ENCODE measurements at places on chromosomes 6 and 20.

- no peak for DNase-seq
Observed at GRCh38 chr20:50267041-50267865, 76.6 kb downstream of the CEBPB start.

DNA sequence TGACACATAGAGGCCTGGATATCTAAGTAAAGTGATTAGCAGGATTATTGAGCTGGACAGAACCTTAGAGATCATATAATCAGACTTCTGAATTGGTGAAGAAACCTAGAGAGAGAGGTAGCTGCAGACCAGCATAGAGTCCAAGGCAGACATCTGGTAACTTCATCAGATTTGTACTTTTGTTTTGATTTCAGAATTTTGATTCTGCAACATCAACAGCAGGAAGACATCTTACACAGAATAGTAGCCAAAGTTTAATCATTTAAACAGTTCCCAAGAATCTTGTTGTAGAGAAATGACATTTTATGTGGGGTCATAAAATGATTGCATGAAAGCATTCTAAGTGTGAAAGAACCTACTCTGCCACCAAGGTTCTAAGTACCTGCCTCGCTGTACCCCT is 39.4 kb downstream of the RPRD1B start:
- DNase-seq = no peak

GRCh38 chr20:46357030-46357514 is 48.8 kb upstream of the CDH22 start:
- DNase-seq = no peak

- DNase-seq = no peak
Observed at GRCh38 chr20:60249436-60249835, 291.2 kb downstream of the CDH26 start.

- DNase-seq = no peak
Observed at GRCh38 chr6:10886691-10887502, at the start of gene SYCP2L. TSS of gene SYCP2L (plus strand) at chr6:10887052. CDS start at chr6:10887127, 75 bp downstream.

GRCh38 chr6:56244089-56244488 is 3.3 kb downstream of the COL21A1 start:
- DNase-seq = no peak

GRCh38 chr6:148967011-148967520 is 220.2 kb downstream of the UST start:
- DNase-seq = no peak

DNA sequence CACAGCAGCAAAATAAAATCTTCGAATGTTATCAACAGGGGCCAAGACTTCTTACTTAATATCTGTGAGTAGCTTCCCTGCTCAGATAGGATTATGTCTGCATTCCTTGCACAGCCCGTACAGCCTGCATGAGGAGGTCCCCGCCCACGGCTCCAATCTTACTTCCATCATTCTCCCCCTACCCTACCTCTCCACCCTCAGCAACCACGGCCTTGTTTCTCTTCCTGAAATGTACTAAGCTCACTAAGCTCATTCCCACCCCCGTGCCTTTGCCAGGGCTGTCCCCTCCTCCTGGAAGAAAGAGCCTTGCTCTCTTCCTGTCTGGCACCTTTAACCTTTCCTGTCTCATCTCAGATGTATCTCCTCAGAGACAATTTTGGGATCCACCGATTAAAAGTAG is 120.4 kb downstream of the BCAS1 start:
- DNase-seq = no peak

DNA sequence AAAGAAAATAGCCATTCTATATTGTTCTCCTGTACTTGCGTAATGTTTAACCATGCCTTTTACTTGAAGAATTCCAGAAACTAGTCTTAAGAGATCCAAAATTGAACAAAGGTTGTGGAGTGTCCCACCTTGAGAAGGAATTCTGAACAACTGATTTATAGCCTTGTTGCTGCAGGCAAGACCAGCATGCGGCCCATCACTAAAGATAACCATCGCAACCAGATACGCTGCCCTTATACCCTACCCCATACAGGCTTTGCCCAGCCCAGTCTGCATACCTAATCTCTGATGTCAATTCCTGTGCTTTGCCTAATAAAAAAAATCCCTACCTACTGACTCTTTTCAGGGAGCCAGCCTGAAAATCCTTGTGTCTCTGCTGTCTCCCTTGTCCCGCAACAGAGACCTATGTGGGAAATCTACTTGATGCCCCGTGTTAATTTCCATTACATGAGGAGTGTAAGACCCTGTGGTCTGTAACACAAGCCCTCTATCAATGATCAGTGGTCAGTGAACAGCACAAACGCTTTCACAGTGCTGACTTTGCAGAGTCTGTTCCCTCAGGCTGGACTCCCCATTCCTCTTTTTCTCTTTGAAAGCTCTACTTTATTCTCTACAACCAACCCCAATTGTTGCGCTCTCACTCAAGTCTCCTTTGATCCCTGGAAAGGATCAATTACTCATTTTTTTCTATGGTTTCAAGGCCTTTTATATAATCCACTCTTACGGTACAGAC is 125.7 kb upstream of the BTBD3 start:
- DNase-seq = no peak

- DNase-seq = no peak
Observed at GRCh38 chr20:57671072-57671391, 38.8 kb downstream of the PMEPA1 start.
